Cortex of kidney (tissue), 1 donor: ENCODE measurements at places on chromosomes 3 and 15.

- DNase-seq = no peak
Measured at GRCh38 chr3:89414270-89414669, 306.8 kb downstream of the EPHA3 start.

DNA sequence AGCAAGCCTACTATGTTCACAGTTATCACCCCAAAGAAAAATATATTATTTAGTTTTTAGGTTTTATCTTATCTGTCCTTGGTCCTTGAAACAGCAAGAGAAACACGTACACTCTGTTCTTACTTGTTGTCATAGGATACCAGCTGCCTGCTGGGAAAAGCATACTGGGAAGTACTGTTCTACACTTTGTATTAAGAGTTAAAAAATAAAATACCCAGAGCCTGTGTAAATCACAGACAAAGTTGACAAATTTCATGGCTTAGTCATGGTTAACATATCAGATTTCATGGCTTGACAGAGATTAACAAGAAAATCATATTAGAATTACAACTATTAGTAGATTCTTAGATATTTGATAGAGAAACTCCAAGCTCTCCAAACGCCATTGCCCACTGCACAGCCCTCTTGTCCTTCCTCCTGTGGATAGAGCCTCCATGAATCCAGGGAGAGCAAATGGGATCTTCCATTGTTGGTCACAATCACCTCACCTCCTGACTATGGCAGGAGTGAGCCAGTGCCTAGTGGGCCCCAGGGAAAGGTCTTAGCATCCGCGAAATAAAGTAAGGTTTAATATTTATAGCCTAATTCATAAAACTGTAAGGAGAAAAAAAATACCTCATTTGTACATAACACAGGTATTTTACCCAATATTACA lies 128.1 kb upstream of the WNT5A start:
- no peak for DNase-seq

GRCh38 chr3:149339931-149340309 lies 6.5 kb upstream of the TM4SF18 start:
- no peak for DNase-seq

DNA sequence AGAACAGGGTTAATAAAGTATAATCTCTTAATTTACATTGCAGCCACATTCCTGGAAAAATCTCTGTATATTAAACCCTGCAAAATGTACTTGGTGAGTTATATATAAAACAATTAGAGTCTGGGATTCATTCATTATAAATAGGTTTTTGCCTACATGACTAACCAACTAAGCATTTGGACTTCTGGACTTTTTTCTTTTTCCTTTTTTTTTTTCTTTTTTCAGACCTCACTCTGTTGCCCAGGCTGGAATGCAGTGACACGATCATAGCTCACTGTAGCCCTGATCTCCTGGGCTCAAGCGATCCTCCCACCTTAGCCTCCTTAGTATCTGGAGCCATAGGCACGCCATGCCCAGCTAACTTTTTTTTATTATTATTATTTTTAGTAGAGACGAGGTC lies 4.5 kb downstream of the DNAJC13 start:
- DNase-seq = no peak

DNA sequence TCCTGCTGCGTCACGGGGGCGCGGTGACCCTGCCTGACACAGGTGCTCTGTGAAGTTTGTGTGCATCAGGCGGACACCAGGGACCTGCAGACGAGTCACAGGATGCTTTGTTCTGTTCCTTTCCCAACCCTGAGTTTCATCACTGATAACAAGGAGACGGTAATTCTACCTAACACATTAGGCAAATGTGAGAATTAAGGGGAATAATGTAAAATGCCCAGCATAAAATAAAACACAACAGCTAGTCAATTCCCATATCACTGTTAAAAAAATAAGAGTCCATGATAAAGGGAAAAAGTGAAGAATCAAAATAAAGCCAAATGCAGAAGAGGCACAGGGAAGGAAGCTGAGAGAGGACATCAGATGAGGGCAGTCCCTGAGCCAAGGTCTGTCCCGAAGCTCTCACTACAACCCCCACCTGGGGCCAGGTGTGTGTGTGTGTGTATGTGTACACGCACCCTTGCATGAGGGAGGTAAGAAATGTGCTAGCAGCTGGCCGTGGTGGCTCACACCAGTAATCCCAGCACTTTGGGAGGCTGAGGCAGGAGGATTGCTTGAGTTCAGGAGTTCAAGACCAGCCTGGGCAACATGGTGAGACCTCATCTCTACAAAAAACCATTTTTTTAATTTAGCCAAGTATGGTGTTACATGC lies 27.5 kb downstream of the PLA2G4D start:
- no peak for DNase-seq

DNA sequence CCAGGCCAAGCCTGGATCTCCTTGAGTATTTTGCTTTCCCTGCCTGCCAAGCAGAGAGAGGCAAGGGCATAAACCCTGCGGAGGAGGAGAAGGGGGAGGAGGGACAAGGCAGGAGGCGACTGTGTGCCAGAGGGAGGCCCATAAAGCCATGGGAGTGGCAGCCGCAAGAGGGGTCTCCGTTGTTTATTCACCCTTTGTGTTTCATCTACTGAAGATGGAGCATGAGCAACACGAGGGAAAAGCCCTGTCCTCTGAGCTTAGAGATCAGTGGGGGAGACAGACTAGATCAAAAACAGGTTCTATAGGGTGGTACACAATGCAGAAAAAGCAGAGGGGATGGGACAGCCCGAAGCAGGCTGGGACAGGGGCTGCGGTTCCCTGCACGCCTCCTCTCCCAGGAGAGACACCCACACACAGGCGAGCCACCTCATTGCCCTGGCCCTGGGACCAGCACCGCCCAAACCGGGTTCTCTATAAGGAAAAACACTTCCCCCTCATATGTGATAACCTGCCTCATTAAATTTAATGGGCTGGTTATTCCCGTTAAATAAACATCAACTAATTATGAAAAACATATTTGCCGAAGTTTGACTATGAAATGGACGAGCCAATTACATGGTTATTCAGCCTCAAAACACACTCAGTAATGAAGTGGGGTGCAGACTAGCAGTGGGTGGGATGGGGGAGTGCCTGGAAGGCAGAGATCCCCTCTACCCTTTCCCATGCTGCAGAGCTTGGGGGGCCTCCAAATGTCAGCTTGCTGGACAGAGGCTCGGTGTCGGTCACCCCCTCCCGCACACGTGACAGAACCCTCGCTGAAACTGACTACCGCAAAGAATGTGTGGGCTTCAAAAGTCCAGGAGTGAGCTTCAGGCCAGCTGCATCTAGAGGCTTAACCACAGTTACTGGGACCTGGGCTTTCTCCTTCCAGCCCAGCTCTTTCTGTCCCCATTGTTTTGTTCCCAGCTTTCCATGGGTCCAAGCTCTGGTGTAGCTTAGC lies 14.2 kb upstream of the PLXNA1 start:
- no peak for DNase-seq
